Esophagus mucosa (tissue), 1 donor: ENCODE measurements at places on chromosomes 1 and 21.

- no peak for ATAC-seq
Measured at GRCh38 chr1:154329152-154329521, 3.8 kb downstream of the ATP8B2 start.

DNA sequence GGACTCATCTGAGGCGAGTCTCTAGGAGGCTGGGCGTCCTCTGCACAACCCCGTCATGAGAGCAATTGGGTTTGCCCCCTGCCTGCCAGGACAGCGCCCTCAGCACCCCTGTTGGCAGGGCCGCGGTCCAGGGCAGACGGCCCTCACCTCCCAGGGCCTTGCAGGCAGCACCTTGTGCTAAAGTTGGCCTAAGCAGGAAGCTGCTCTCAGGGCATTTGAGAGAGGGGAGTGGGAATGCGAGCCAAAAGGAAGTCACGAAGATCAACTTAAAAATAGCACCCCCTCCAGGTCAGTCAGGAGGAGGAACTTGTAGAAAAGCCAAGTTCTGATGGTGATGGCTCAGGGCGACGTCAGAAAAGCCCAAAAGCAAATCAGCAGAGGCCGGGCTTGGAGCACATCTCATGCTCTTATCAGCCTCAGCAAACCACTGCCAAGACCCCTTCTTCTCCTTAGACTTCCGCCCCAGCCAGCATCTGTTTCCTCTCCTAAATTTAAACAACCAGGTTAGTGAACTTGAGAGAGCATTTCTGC is 12.6 kb upstream of the ADORA3 start:
- ATAC-seq = peak; percentile 66

GRCh38 chr1:75265792-75266191 is 131.6 kb downstream of the LHX8 start:
- no peak for ATAC-seq

DNA sequence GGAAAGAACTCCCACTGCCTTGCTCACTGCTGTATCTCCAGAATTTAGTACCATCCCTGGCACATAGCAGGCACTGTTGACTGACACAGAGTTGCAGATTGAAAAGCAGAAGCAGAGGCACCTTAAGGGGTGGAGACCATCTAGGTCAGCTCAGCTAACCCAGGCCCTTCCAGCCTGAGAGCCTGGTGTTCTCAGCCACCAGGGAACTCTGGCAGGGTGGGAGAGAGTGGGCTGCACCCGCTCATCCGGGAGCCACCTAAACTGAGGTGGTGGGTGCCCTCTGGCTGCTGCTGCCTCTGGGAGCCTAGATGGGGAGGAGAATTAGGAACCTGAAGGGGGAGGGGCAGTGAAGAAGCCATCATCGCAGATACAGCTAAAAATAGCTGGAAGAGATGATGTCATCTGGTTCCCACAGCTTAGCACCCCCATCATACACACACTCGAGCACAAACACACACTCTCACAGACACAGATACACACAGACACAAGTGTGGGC is 1.5 kb upstream of the TSPAN1 start:
- ATAC-seq = no peak

DNA sequence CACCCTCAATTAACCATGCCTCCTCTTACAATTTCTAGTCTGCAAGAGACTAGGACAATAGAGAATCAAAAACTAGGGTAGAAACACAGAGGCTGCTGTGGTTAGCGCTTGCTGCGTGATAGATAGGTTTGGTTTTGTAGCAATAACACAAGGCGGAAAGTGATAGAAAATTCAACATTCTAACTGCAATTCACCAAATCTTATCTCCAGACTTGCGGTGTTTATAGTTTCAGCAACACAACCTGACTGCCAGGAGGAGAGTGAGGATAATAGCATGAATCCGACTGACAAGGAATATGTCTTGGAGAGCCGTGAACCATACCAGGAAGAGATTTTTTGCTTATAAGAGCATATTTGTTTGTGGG is 30.7 kb upstream of the IFNAR2 start:
- ATAC-seq = no peak

DNA sequence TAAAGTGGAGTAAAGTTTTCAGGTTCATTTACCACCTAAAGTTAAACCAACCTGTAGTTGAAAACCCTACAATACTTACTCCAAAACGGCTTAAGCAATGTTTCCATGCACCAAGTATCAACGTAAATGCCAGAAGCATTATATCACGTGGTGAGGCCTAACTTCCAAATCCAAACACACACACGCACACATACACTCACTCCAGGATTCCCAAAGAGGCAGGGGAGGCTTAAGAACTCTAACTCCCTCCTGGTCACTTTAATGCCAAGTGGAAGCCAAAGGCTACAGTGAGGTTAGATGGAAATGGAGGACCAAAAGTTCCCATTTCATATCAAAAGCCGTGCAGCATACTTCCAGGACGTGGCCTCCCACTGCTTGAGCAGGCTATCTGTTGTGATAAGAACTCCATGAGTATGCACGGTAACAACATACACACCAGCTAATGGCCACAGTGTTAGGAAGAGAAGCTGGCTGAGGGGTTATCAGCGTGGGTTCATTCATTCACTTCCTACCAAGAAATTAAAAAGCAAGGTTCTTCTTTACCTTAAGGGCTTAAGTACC is 224.1 kb downstream of the SLC45A1 start:
- ATAC-seq = no peak

GRCh38 chr1:7853684-7854026 is 790 bp upstream of the UTS2 start:
- ATAC-seq = no peak

DNA sequence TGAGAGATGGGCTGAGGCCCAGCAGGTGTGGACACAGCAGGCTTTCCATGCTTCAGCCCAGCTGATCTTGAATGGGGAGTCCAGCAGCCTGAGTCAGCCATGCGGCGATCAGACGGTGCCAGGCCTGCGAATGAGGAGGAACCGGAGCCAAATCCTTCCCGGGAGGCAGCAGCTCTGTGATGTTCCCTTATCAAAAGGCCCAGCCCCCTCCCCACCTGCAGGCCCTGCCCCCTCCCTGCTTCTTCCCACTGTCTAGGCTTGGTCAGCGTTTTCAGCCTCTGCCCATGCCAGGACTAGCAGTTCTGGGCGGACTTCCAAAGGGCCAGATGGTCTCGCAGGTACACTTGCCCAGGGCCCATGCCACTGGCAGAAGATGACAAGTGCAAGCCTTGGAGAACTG is 253.8 kb downstream of the KAZN start:
- no peak for ATAC-seq

DNA sequence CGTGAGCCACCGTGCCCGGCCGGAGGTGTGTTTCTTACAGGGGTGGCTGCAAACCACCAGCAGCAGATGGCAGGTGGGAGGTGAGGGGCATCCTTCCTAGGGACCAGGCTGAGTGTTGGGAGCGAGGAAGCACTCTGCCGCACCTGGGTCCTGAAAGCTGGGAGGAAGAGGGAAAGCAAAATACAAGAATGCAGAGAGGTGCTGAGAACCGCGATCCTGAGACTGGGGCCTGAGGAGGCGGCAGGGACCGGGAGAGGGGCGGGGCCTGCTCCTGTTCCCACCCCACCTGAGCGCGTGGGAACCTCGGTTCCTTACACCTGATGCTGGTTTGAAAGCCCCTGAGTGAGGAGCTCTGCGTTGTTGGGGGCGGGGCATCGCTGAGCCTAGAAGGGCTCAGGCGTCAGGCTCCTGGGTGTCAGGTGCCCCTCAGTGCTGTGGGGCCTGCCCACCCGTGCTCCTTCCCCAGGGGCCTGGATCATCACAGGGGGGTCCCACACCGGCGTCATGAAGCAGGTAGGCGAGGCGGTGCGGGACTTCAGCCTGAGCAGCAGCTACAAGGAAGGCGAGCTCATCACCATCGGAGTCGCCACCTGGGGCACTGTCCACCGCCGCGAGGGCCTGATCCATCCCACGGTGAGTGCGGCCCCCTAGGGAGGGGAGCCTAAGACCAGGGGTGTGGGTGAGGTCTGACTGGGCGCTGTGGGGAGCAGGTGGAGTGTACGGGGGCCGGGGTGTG is 15.5 kb downstream of the TRPM2 start:
- ATAC-seq = no peak

DNA sequence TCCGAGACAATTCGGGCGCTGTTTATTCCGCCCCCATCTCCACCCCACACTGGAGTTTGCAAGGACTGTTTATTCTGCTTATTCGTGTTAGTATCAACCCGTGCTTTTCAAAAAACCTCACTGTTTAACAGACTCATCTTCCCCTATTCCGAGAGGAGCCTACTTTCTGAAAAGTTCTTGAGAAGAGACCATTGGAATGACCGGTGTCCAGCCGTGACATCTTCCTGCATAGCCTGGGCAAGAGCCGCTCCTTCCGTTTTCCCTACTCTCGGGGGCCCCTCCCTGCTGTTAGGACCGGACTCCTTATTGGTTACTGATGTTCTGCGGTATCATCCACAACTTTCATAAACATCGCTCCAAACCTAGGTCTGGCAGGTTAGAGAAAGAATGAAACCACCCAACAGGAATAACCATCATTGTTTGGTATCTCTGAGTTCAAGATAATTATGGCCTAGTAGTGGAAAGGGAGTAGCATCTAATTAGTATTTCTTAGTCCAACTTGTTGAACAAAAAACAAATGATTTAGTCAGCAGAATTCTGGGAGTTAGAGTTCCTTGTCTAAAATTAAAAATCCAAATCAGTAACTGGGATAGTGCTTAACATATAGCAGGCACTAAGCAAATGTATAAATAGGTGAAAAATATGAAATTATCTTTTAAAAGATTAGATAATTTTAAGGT is 837 bp downstream of the STXBP3 start:
- peak; percentile 64 for ATAC-seq

DNA sequence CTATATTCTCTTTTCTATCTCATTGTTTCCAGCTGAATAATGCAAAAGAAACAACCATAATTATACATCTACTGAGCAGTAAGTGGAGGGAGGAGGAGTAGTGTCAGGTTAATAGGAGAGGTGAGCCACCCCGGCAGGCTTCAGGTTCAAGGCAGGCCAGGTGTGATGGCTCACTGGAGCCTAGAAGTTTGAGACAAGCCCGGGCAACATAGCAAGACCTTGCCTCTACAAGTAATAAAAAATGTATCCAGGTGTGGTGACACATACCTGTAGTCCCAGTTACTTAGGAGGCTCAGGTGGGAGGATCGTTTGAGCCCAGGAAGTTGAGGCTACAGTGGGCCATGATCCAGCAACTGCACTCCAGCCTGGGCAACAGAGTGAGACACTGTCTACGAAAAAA is 1.9 kb upstream of the DIP2A start:
- peak; percentile 9 for ATAC-seq

DNA sequence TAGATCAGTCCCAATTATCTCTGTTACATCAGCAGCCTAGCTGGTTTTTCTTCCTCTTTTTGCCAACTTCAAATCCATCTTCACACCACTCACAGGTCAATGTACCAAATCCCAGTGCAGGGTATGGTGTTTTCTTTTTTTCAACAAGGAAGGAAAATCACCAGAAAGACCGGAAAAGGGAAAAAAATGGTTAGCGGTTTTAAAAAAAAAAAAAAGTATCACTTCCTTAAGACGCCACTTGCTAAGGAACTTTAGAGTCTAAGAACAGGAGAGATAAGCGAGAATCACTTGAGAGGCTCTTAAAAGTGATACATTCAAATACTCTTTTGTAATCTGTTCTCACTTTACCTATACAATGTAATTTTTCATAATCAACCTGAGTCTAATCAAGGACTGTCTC is 3.1 kb upstream of the OR10J1 start:
- ATAC-seq = no peak

- peak; percentile 98 for ATAC-seq
Measured at GRCh38 chr1:32612189-32612881, 38.0 kb downstream of the ZBTB8OS start.

- ATAC-seq = peak; percentile 51
Measured at GRCh38 chr1:224726441-224727182, 110.5 kb downstream of the CNIH3 start.

GRCh38 chr1:71882226-71882625 is 400.1 kb downstream of the NEGR1 start:
- ATAC-seq = no peak

DNA sequence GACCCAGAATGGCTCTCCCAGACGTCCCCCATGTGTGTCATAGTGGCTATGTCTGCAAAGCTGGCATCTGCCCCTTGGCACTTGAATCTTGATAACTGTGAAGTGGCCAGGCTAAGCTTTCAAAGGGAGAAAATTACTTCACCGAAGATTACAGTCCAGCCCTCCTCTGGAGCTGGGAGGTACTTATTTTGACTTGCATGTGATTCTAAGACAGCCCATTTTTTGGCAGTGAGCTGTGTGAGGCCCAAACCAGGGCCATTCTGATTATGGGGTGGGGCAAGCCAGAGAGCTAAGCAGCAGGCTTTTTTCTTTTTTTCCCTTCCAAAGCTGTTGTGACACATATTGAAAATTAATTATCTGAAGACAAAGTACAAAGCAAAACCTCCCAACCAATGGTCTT is 42.1 kb upstream of the C8B start:
- no peak for ATAC-seq

DNA sequence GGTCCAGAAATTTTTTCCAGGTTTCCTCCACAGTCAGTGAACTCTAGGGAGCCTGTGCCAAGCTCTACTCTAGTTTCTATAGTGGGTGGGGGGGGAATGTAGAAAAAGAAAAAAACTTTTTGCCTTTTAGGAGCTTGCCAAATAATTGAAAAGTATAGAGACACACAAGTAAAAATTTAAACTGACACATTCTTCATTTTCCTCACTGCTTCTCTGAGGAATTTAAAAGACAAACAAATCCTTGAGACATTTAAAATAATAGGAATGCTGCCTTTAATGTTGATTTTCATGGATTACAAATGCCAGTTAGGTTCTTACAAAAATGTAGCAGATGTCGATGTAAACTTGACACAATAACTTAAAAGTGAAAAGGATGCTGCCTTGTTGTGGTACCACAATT is 241.9 kb downstream of the DNM3 start:
- ATAC-seq = no peak

DNA sequence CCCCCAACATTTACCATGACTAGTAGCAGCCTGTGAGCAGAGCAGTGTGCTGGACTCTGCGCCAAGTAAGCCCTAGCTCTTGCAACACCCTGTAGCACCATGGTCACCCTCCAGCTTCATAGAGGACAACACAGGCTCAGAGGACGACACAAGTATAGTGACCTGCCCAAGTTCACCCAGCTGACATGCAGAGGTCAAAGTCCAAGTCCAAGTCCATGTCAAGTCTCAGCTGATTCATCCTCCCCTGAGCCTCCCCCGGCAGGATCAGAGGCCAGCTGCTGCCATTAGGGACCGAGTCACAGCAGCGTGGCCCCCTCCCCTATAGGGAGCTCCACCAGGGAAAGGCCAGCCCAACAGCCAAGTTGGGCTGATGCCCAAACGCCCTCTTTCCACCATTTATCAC is 15.9 kb downstream of the SDC3 start:
- ATAC-seq = no peak

- ATAC-seq = no peak
Measured at GRCh38 chr1:30691480-30691879, 31.9 kb downstream of the MATN1 start.
